Muscle of leg (tissue), 16 donors: ENCODE measurements at places on chromosomes 5 and 9. TPM values are rescaled to one million over a fixed set of nuclear protein-coding genes. Genes with fewer than 3 reads are reported as not detected.

DNA sequence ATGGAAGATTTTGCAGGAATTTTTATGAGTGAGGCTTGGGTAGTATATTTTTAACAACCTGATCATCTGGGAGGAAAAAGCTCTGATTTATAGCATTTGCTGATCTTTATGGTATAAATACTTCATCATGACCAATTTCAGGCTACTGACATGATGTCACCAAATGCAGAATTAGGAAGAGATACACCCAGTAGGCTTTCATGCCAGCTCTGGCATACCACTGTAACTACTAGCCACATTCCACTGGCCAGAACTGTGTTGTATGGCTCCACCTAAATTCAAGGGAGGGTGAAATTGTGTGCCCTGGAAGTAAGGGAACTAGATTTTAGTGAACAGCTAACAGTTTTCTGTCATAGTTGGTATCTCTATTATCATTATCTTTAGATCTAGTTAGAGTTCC lies 17.6 kb downstream of the AP3S1 start:
- no peak for DNase-seq

DNA sequence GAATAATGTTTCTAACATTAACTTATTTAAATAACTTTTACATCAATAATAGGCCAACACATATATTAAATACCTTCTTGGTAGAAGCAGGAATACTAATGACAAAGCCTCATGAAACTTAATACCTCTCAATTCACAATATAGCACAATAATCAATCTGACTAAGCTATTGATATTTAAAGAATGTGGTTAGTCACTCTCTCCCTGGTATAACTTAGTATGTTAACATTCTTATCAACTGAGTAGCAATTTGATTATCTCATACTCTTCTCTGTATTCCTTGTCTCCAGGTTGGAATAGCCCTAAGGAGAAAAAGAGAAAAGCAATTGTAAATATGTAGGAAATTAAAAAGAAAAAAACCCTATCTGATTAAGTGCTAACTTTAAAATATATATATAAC lies 4.9 kb upstream of the PGGT1B start:
- no peak for DNase-seq

- peak; percentile 67 for DNase-seq
Observed at GRCh38 chr5:91777671-91778070, 394.6 kb upstream of the ARRDC3 start.

GRCh38 chr9:2125906-2126305 lies 110.8 kb downstream of the SMARCA2 start:
- peak; percentile 28 for DNase-seq

DNA sequence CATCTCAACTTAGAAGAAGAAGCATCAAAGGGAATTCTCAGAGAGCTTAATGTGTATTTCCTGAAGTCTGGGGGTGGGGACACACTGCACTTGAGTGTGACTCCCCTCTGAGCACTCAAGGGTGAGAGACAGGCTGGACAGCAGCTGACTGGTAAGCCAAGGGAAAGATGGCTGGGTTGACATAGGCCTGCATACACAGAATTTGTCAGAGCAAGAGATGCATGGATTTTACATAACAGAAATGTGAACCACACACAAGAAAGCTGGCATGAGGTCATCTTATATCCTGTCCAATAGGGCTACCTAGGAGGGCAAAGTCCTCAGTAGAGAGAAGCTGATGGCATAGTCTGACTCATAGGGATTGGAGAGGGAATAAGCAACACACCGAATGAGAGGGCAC lies 114.3 kb upstream of the EPB41L4A start:
- DNase-seq, result no peak

- DNase-seq, result no peak
Observed at GRCh38 chr5:1336749-1337488, 8.0 kb downstream of the CLPTM1L start.

- no peak for DNase-seq
Observed at GRCh38 chr9:95463148-95464060, 53.4 kb downstream of the PTCH1 start.

PTPRD gene
- total RNA-seq, result 67.2 TPM

ARHGAP26 gene
- total RNA-seq, result 15.6 TPM
